ENCODE measurements at places on chromosomes 1 and 21.

DNA sequence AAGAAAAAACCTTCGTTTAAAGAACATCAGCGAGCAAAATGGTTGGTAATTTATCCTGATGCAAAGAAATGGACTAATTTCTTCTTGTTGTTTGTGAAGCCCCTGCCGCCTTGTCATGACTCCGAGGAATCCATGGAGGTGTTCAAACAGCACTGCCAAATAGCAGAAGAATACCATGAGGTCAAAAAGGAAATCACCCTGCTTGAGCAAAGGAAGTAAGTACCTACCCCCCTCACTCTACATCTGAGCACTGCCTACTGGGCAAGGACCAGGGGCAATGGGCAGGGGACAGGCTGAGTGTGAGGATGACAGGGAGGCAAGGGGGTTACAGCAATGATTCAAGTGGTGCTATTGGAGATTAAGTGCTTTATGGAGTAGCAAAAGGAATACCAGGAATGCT is 29.4 kb downstream of the MAP3K7CL start:
- DNase-seq, result no peak

DNA sequence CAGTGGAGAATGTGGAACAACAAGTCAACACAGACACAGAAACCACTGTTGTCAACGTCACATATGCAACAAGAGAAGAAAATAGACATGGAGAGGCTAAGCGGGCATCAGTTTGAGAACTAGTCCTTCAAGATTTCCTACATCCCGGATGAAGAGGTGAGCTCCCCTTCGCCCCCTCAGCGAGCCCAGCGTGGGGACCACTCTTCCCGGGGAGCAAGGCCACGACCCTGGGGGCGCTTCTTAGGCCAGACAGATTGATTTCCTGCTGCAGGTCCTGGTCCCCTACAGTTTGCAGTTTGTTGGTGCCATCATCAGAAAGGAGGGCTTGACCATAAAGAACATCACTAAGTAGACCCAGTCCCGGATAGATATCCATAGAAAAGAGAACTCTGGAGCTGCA is 113.0 kb downstream of the NBPF12 start:
- DNase-seq, result no peak

DNA sequence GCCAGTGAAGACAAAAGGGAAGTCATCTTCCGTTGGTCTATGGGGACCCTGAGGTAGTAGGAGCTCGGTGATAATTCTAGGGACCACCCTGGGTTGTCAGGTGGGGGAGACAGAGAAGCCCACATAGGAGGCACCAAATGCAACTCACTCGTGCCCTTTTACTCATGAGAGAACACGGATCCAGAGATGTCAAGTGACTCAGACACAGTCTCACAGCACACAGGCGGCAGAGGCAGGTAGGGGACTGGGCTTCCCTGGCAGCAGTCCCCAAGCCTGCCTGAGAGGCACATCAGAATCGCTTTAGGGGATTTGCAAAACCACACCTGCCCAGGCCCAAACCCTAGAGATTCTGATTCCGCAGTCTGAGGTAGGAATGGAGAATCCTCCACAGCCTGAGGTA is 31.3 kb upstream of the RUNX3 start:
- no peak for DNase-seq

- no peak for DNase-seq
These were observed 50.7 kb downstream of the APP start for GRCh38 chr21:26119906-26120305.

DNA sequence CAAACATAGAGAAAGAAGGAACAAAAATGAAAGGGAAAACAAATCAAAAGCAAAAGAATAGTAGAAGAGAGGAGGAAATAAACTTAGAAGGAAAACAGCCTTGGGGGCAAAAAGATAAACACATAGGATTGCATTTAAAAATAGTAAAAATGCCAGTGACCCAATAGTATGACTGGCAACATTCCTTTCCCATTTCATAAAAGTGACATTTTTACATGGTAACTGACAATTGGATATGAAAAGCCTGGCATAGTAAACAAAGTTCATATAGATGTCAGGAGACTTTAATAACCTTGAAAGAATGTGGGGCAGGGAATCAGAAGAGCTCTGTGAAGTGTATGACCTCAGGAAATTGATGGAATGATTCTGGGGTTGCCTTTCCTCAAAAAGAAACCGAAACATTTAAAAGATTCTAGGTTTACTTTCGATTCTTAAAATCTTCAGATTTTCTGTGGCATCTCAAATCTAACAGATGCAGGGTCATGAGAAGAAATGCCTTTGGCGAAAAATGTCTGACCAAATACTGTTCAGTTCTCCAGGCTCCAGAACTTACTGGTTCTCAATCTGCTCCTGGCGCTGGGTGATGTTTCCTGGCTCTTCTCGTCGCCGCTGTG is 33.7 kb downstream of the SPTA1 start:
- no peak for DNase-seq

DNA sequence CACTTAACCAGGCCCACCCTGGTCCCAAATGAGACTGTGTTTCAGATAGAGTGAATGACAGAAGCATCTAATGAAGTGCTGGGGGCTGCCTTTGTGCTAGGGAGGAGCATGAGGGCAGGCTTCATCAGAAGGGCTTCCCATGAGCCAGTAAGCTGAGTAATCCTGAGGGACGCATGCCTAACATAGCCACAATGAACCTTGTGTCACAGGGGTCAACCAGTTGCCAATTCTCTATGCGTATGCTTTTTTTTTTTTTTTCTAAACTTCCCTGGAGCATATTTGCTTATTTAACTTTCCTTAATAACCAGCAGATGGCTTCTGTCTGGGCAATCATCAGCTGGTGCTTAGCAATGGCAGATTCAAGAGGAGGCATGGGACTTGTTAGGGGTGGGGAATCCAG is 25.5 kb upstream of the CYP2J2 start:
- DNase-seq, result no peak

DNA sequence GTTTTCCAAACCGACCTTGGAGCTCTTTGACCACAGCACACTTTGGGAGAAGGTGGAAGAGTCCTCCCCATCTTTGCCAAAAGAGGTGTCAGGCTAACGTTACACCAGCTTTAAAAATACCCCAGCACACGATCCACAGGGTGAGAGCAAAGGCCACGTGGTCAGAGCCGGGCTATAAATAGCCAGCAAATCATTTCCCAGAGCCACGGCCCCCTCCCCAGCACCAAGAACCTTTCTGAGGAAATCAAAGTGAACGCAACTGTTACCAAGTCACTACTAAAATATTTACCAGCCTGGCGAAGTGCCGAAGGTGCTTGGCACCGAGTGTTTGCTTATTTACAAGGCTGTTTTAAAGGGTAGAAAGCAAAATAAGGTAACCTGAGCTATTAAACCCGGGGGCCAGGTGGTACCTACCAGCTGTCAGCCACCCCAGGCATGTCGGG is 72.4 kb downstream of the CASZ1 start:
- DNase-seq, result peak; percentile 25

- no peak for DNase-seq
These were observed 52.7 kb downstream of the PLPP3 start for GRCh38 chr1:56526571-56527174.

GRCh38 chr1:154966111-154966510 is 4.4 kb downstream of the SHC1 start:
- no peak for DNase-seq

DNA sequence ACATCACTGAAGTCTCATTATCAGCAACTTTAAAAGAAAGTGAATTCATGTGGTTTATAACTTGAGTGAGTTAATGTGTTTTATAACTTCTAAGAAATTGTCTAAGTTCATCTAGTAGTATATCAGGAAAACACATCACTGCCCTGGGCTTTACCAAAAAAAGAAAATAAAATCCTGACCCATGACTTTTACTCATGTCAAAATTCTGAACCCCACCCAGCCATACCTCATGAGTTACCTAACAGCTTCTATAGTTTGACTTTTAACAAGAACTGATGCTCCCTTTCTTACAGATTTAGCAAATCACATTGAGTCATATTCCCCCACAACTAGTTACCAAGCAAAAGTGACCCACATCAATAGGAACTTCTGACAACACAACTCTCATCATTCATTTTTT is 57.4 kb downstream of the ESRRG start:
- DNase-seq, result no peak

Data from RCC 7860 (cell line).